8988T (cell line): ENCODE measurements at places on chromosomes 11 and 22.
A peak's percentile ranks its signal among the peaks of the same experiment; 100 is the strongest.

- DNase-seq, result no peak
Observed at GRCh38 chr11:117909611-117910382, 19.4 kb downstream of the TMPRSS13 start.

GRCh38 chr11:91041626-91042025 lies 818.8 kb upstream of the CHORDC1 start:
- no peak for DNase-seq

GRCh38 chr11:46655631-46656030 lies 38.3 kb downstream of the ATG13 start:
- no peak for DNase-seq

DNA sequence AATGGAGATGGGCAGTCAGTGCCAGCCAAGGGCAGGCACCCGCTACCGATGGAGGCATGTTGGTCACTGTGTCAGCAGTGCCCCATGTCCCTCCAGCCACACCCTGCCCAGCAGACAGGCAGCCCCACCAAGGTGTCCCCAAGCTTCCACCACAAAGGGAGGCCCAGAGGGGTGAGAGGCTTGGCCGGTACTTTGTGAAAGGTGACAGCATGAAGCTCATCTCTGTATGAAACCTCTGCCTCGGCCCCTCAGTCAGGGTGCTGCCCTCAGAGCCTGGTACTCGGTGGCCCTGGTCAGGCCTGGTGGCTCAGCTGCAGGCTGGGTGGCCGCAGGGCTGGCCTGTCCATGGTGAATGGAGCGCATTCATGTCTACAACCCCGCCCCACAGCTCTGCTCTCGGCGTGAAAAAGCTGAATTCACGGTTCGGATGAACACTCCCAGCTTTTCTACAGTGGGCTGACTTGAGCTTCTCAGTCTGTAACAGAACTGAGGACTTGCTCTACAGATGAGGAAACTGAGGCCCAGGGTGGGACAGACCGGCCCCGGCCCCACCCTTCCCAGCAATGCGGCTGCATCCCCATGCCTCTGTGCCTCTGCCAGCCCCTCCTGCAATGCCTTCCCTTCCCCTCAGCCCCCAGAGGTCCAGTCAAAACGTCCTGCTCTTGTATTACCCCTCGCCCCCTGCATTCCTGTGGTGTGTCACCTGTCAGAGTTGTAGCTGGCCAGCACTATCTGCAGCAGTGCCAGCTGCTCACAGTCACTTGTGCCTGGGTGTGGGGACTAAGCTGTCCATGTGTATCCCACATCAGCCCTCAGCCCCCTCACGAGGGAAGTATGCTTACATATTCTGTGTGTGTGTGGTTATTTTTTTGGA lies 27.7 kb downstream of the RSPH14 start:
- no peak for DNase-seq

- peak; percentile 83 for DNase-seq
Observed at GRCh38 chr11:118621071-118621783, 13.8 kb downstream of the PHLDB1 start.

DNA sequence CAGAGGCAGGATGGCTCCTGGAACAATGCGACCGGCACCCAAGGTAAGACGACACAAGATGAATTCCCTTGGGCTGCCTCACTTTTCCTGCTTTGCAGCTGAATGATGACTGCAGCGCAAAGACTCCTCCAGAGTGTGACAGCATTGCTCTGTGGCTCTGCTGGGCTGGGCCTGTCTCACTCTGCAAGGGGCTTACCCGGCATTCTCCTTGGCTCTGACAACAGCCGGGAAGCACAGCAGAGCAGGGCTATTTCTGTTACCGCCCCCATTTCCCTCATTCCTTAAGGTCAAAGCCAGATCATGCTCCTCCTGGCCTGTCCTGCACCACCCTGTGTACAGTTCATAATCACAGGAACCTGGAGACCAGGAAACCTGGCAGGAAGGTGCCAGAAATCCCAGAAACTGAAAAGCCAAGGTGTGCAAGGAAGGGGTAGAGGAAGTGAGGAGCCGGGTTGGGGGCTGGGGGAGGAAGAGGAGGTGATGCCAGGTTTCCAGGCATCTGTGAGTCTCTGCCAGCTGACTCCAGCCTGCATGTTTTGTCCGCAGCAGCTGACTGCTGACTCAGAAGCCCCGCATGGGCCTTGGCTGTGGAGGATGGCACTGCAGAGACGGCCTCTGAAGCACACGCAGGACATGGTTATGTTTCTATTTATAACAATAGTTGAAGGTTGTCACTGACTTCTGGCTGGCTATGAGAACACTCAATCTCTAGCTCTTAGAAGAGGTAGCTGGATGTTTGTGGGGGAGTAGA lies 113.6 kb downstream of the MICAL3 start:
- no peak for DNase-seq

DNA sequence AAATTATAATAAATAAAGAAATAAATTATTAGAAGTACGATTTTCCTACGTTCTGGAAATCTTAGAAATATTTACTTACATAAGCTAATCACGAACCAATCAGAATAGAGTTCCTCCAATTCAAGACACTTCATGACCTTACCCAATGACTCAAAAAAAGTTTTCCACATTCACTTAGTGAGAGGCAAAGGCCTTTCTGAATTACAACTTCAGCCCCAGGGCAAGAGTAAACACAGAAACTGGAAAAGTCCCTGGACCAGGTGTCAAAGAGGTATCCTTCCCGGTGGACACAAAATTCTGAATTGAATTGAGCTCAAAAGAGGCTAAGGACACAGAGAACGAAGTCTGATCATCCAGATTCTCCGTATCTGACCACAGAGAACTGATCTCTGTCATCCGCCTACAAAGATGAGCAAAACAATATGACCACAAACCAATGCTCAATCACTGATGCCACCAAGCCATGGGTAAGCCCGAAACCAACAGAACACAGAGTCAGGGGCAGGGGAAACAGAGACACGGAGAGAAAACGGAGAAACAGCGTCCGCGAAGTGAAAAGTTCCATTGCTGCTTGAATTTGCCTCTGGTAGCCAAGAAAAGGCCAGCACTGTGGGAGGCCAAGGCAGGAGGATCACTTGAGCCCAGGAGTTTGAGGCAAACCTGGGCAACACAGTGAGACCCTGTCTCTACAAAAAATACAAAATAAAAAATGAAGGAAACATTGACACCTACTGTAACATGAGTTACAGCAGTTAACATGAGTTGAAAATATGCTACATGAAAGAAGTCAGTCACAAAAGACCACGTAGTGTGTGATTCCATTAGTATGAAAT lies 6.8 kb downstream of the BID start:
- no peak for DNase-seq

DNA sequence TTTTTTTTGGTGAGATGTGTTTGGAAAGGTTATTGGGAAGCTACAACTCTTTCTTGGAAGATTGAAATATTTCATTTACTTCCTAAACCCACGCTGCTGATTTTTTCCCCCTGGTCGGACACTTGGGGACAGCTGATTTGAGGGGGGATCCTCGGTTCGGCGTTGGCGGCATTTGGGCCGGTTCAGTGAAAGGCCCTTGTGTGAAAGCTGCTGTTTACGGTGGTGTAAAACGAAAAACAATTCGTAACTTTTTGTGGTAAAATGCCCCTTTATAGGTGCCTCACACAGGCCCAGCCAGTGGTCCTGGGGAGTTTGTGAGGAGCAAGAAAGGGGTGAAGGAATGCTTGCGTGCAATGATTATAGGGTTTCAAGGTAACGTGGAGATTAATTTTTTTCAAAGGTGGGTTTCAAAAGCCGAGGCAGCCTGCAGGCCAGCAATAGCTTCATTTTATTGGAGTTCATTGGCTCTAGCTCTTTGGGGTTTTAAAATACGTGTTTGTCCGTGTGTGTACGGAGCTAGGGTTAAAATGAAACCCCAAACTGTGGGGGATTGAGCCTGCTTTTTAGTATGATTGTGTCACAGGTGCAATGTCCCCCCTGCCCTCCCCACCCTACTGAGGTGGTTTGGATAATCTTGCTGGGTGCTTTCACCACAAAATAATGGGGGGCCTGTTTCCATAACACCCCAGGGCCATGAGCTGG lies 77.2 kb upstream of the PPARA start:
- DNase-seq, result no peak

- no peak for DNase-seq
Observed at GRCh38 chr11:19844012-19844411, 131.4 kb downstream of the NAV2 start.

DNA sequence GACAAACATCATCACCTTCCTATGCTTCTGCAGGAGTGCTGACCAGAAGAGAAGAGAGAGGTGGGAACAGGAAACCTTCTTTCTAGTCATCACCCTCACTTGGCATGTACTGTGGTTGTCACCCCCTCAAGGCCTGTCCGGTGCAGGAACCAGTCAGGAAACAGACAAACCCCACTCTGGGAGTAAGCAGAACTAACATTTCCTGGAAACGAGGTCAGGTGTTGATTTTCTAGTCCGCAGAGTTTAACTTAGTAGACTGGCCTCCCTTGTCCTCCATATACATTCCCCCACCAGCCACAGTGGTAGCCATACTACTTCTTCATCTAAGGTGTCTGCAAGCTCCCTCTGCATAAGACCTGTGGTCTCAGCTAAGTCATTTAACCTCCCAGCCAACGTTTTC lies 80.7 kb upstream of the NCAM1 start:
- DNase-seq, result no peak

- no peak for DNase-seq
Observed at GRCh38 chr11:102576350-102576749, 45.8 kb upstream of the MMP7 start.

GRCh38 chr11:134196756-134197155 lies 27.0 kb downstream of the NCAPD3 start:
- no peak for DNase-seq

GRCh38 chr22:33188326-33188725 lies 130.1 kb upstream of the SYN3 start:
- DNase-seq, result no peak

DNA sequence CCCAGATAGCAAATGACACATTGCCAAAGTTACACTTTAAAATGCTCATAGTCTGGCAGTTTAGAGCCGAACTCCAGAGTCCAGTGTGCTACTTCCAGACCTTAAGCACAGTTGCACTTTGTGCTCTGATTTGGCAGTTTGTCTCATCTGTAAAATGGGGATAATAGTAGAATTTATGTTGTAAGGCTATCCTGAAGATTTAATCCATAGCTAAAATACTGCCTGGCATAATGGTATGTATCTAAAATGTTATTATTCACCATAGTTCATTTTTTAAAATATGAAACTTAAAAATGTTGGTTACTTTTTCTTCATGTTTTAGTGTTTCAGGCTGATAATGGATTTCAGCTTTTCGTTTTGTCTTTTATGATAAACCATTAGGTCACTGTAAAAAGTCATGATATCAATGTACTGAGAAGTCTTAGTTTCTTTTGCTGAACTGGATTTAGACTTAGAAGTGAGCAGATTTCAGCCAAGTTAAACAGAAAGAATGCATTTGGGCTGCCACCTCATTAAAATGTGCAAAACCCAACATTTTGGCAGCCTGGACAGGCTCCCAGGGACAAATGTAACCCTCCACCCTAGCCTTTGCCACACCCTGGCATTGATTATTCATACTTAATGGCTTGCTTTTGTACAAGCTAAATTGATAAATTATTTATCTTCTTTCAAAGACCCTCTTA lies 933 bp downstream of the OLFML1 start:
- no peak for DNase-seq

GRCh38 chr11:1202776-1203504 lies 19.9 kb upstream of the MUC5B start:
- peak; percentile 99 for DNase-seq

DNA sequence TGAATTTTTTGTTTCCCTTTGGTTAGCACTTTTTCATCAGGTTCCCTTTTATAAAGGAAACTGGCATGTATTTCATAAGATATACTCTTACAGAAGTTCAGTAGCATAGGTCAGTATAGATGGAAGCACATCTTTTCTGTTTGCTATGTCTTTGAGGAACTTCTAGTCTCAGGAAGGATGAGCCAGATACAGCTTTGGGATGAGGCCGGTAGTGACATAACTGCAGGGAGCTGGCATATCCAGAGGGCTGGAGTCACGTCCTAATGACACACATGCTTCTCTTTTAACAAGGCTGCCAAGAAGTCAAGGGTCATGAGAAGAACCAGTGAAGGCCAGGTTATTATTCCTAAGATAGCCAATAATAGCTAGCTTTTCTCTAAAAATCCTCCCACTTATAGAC lies 33.3 kb upstream of the ADSL start:
- DNase-seq, result no peak

DNA sequence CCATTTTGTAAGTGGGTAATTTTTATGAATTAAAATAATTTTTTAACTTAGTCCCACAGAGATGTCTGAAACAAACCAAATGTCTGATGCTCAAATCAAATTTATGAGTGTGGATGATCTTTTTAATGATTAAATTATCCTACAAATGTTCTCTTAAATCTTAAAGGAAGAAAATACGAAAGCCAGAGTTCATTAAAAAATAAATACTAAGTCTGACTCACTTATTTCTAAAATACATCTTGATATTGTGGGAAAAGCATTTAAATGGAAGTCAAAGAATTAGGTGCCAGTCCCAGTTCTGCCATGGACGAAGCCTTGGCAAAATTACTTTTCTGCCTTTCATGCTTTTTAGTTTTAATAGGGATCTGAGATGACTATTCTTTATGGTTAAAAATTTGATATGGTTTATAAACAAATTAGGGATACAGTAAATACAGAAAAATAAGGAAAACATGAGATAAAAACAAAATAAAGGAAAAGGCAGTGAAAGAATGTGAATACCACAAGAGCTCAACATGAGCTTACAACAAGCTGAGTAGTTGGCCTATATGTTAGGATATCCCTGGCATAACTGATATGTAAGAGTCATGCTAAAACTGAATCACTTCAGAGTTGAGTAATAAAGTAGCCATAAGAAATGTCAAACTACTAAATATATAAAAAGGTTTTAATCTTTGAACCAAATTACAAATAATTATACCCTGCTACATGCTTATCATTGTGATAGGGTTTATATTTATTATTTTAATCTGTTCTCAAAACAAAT lies 9.2 kb downstream of the CCDC34 start:
- DNase-seq, result no peak

DNA sequence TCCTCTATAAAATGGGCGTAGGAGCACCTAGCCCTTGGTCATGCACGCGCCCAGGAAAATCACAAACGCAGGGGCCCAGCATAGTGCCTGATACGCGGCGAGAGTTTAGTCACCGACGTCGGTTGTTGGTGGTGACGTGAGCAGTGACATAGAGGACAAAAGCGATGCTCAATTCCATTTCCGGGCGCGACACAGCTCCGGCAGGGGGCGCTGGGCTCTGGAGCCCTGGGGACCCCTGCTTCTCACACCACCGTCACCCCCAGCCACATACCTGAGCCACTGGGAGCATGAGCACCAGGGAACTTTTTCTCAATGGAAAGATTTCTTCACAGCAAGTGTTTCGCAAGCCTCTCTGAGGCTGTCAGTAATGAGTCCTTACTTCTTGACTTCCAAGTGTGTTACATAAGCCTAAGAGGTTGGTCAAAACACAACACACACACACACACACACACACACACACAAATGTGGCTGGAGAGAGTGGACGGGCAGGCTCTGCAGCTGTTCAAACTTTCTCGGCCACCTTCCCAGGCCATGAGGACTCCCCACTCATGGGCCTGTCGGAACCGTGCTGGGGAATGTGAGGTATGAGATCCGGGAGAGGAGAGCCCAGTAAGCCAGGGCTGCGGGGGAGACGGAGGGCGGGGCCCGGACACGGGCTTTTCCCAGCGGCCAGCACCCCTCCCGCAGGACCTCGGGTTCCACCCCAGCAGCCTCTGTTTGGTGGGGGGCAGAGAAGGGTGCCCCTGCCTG lies 36.9 kb upstream of the LINC01488 start:
- peak; percentile 71 for DNase-seq

GRCh38 chr11:132790466-132790865 lies 741.8 kb downstream of the OPCML start:
- no peak for DNase-seq

GRCh38 chr11:113201054-113201818 lies 113.1 kb upstream of the TTC12 start:
- no peak for DNase-seq
